Fibroblast of lung (primary cell): ENCODE measurements at places on chromosomes 12 and 14.

DNA sequence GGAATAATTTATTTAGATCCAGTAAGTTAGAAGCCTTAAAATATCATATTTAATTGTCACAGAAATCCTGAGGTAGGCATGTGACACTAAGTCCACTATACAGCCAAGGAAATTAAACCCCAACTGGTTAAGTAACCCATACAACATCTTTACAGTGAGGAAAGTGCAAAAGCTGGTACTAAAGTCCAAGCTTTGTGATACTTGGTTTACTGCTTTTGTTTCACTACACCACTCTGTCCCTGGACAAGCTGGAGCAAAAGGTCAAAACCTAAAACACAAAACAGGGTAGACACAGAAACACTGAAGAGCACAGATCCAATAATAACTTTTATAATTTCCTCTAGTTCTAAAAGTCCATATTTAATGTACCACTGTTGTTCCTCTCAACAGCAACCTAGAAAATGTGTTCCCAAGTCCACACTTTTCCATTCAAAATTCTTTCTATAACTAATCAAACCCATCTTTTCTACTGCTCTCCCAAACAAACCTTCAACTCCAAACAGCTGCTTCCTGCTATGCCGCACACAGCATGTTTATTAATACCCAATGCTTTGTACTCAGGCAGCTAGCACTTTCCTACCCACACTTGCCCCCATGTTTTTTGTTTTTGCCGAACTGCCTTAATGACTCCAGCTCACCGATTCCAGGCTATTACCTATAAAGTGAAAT is 90.9 kb downstream of the MED13L start:
- no peak for DNase-seq

GRCh38 chr14:86462193-86462753 is 932.3 kb downstream of the FLRT2 start:
- DNase-seq = peak; percentile 3

- DNase-seq = no peak
Observed at GRCh38 chr12:123960029-123960735, 12.4 kb downstream of the CCDC92 start.

DNA sequence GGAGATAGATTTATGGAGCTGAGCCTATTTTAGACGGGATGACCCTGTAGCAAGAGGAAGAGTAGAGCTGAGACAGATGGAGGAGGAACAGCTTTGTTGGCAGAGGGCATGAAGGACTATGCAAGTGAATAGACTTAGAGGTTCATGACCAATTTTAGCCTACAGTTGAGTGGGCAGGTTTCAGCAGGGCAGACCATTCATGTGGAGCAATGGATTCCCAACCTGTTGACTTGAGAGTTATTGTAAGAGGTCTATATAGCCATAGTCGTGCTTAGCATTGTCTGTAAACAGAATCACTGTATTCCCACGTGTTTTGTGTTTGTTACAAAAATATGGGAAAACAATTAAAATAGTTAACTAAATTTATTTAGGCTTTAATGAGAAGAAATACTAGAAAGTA is 116.8 kb downstream of the CFAP54 start:
- no peak for DNase-seq
